CD4-positive, alpha-beta T cell treated with Interleukin-12 subunit alpha and Interleukin-12 subunit beta, for 1 hour (primary cell): ENCODE measurements at places on chromosomes 12 and 14.

- no peak for DNase-seq
These were observed 6.6 kb upstream of the PLEK2 start for GRCh38 chr14:67418401-67419191.

- no peak for DNase-seq
These were observed 8.3 kb downstream of the HOXC5 start for GRCh38 chr12:54041097-54041690.

- DNase-seq: no peak
These were observed 79.4 kb downstream of the TMTC2 start for GRCh38 chr12:82765971-82766705.

DNA sequence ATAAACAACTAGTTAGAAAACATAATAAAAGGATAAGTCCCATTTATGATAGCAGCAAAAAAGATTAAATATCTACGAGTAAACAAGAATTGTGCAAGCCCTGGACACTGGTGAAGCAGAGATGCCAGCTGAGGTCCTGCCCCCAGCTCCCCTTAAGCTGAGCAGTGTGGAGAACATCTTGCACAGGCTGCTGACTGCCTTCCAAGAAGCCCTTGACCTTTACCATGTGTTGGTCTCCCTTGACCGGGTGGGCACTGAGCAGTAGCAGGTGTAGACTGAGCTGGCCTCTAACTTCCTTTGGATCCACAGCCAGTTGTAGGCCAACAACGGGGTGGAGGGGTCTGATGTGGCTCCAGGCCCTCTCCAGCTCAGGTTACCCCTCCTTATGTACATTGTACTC, 47.7 kb upstream of the PAPLN start:
- no peak for DNase-seq

DNA sequence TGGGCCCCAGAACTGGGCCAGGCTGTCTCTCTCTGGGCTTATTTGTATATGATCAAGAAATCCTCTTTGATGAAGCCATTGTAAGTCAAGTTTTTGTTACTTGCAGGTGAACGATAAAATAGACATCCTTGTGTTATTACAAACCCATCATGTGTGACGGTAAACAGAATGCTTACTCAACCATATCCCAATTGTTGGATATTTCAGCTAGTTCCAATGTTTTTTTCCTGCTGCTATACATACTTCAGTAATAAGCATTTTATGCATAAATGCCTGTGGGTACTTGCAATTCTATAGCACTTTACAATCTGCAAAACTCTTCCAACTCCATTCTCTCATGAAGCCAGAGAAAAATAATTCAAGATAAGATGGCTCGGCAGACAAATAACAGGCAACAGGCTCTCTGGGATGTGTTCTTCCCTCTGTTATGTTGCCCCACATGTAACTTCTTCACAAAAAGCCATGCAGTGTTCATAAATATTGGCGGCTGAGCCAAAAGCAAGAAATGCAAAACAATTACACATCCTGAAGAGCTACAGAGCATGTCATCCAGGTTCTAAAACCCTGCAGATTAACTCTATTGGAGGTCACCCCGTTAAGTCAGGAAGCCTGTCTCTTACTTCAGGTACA, 69.5 kb downstream of the CLMN start:
- no peak for DNase-seq

DNA sequence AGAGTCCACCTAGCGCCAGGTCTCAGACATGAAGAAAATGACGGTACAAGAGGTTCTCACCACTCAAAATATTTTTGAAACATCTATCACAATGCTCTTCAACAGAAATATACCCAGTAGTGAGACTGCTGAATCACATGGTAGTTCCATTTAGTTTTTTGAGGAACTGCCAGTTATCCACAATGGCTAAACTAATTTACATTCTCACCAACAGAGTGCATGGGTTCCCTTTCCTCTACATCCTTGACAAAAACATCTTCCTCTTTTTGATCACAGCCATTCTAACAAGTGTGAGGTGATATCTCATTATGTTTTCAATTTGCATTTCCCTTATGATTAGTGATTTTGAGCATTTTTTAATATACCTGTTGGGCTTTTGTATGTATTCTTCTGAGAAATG, 5.7 kb upstream of the GPR65 start:
- no peak for DNase-seq

DNA sequence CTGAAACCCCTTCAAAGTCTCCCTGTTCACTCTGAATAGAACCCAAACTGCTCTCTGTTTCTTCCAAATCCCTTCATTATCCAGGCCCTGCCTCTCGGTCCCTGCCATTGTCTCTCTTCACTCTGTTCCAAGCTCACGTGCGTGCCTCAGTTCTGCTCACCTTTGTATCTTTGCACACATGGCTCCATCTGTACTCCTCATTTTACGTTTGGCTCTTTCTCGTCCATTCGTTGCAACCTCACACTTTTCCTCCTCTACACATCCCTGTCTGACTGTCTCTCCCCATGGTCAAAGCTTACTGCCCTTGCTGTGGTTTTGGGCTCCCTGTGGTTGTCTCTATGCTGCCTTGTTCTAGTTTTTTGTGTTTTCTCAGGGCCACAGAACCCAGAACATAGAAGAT, 1054.5 kb downstream of the BCL11B start:
- DNase-seq: no peak

DNA sequence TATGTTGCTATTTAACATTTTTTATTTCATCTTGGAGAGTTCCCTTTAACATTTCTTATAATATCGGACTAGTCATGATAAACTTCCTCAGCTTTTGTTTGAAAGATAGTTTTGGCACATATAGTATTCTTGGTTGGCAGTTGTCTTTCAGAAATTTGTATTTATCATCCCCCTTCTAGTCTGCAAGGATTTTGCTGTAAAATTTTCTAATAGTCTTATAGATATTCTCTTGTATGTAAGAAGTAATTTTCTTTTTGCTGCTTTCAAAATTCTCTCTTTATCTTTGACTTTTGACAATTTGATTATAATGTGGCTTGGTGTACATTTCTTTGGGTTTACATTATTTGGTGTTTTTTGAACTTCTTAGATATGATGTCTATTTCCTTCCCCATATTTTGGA, 116.0 kb upstream of the AVPR1A start:
- no peak for DNase-seq

- no peak for DNase-seq
These were observed 112.2 kb upstream of the TMTC1 start for GRCh38 chr12:29895966-29896365.

DNA sequence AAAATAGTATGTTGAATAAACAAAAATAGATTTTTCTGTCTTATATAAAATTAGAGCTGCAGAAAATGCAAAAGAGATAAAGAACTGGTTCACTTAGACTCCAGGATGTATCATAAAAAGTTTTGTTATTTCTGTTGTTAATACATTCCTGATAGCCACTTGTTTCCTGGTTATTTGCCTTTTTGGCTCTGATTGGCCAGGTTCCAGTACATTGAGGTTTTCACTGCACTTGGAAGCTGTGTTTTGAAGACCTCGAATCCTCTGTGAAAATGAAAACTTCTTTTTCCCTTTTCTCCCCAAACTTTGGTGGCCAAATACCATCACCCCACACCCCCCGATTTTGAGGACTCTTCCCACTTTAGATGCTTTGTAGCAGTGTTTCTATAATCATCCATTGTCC, 525.3 kb downstream of the MED13L start:
- DNase-seq: no peak

- no peak for DNase-seq
These were observed 156.6 kb downstream of the DAD1 start for GRCh38 chr14:22432348-22432976.

- no peak for DNase-seq
These were observed 828.9 kb downstream of the VRK1 start for GRCh38 chr14:97626088-97626487.
